ENCODE measurements at places on chromosomes 7 and 10.

DNA sequence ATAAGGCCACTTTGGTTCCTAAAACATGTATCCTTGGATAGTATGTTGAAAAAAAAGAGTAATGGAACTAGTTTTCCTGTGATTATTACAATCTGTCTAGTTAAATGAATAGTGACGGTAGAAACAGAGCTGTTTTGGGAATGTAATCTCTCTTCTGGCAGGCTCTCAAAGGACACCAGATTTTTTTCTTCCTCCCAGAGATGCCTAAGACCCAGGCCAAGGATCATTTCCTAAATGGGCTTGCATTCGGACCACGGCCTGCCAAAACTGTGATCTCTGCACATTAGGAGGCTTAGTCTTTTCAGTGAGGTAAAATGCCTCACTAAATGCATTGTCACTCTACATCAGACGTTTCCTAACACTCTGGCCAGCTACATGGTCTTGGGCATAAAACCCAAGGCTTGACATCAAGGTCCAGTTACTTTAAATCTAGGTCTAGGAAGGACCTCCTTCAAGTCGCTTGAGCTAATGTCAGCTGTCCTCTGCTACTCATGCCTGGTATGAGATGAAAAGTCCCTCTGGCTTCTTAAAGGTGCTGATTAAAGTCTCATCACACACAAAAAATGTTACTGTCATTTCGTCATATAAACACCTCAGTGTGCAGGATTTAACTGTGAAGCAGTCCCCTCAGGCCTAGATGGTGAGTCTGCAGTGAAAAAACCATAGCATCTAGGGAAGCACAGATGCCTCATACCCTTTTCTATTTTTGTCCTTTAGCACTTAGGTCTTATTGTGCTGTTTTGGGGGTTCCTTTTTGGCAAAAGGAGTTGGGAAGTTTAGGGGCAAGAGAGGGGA is 47.7 kb downstream of the DLD start:
- DNase-seq: no peak

GRCh38 chr10:86357676-86358075 is 8.9 kb downstream of the GRID1 start:
- no peak for DNase-seq

- no peak for DNase-seq
Measured at GRCh38 chr7:128904381-128905197, 5.9 kb downstream of the KCP start.

- DNase-seq: no peak
Measured at GRCh38 chr7:77687100-77687746, 9.0 kb upstream of the RSBN1L start.

DNA sequence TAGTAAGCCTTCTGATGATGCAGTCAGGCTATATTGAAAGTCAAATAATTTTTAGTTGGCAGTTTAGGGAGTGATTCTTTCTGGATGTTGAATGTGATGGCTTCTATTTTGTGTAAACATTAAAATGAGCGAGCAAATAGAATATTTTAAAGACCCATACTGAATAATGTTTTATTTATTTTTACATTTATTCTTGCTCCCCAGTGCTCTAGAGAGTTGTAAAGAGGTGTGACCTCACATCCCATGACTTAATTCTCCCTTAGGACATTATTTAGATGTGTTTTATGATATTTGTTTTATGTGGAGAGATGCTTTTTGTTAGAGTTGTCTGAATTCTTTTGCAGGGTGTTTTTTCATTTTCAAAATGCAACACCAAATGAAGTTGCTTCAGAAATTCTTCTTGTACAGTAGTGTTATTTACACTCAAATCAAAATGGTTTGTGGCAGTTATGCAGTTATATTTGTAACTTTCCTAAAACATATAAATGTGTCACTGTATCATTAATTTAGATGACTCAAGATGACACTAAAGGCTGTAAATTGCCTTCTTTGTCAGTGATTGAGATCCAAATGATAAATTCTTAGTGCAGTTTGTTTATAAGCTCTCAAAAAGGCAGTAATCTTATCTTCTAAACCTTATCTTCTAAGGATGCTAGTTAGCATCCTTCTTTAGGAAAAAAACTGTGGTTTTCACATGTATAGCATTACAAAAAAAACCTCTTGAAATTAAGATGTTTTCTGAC is 12.4 kb downstream of the UMAD1 start:
- DNase-seq: no peak

DNA sequence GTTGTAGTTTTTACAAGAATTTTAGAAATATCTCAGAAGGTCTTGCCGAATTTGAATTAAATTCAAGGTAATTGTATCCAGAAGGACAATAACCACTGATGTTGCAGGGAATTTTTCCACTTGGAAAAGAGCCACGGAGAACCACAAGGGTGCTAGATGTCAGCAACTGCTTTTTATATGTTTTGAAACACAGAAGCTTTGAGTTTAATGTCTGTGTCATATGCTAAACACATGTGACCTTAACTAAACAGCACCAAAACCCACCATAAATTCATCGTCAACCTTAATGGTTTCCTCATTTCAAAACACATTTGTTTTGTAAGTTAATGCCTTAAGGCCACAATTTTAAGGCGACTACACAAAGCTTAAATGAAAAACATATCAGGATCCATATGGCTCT is 106.9 kb downstream of the COL28A1 start:
- DNase-seq: no peak

GRCh38 chr7:3821488-3821887 is 520.4 kb downstream of the SDK1 start:
- DNase-seq: no peak

- DNase-seq: no peak
Measured at GRCh38 chr10:44908066-44908749, 2.9 kb upstream of the TMEM72 start.

GRCh38 chr7:18153183-18153748 is 125.6 kb upstream of the PRPS1L1 start:
- no peak for DNase-seq

GRCh38 chr7:138608275-138608674 is 92.9 kb downstream of the SVOPL start:
- no peak for DNase-seq

DNA sequence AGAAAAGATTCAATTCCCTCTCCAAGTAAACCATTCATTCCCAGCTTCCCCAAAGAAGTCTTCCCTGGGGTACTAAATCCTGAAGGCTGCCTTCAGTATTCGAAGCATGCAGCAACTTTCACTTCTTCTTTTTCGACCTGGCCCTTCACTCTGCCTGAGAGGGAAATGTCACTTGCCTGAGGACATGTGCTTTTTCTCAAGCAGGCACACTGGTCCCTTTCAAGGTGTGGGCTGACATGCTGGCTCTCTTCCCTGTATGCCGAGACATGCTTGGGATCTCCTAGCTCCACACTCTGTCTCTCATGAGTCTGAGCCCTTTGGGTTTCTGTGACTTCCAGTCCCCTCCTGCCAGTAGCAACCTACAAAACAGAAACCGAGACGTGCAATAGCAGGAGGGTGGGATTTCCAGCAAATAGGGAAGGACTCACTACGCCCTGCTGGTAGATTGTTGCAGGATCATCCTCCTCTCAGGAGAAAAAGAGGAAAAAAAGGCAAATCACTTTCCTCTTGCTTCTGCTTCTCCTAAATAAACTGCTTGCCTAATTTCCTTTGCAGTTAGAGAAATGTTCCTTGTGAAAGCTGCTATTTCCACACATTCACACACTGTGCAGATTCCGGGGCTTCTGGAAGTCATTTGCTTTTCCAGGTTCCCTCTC is 33.5 kb downstream of the FIGNL1 start:
- DNase-seq: no peak

DNA sequence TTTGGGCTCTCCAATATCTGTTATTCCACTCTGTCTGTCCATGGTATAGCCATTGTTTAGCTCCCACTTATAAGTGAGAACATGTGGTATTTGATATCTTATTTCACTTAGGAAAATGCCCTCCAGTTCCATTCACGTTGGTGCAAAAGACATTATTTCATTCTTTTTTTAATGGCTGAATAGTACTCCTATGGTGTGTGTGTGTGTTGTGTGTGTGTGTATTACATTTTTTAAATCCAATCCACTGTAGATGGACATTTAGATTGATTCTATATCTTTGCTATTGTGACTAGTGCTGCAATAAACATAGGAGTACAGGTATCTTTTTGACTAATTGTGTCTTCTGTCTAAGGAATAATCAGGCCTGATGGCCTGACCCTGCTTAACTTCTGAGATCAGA is 7.4 kb upstream of the CPED1 start:
- DNase-seq: no peak

DNA sequence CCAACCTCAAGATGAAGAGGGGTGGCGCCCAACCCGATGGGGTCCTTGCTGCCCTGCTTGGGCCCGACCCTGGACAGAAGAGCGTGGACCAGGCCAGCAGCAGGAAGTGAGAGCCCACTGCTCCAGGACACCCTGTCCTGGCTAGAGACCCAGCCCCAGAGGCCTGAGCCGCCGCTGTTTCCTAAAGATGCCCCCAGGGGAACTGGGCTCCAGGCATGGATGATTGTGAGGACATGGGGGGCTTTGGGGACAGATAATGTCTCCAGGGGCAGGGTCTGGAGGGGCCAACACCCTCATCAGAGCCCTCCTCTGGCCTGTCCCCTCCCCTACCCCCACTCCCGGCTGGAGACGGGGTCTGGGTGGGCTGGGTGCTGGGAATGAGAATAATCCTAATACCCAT is 71.7 kb downstream of the MYL10 start:
- no peak for DNase-seq

GRCh38 chr7:110399421-110399820 is 691.5 kb upstream of the LRRN3 start:
- DNase-seq: no peak

DNA sequence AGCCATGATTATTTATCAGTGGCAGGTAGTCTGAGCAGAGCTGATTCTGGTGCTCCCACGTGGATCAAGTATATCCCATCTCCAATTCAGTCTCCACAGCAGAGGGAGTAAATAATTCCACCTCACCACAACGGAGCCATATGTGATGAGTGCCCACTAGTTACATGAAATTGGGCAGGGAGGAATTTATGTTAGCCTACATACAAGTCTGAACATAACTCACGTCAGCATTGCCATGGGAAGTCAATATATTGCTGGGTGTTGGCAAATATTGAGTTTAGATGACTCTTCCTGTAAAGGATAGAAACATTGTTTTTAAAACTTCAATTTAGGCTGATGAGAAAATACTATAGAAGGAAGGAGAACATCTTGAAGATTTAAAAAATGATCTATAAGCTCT is 269.0 kb upstream of the BMPER start:
- no peak for DNase-seq

DNA sequence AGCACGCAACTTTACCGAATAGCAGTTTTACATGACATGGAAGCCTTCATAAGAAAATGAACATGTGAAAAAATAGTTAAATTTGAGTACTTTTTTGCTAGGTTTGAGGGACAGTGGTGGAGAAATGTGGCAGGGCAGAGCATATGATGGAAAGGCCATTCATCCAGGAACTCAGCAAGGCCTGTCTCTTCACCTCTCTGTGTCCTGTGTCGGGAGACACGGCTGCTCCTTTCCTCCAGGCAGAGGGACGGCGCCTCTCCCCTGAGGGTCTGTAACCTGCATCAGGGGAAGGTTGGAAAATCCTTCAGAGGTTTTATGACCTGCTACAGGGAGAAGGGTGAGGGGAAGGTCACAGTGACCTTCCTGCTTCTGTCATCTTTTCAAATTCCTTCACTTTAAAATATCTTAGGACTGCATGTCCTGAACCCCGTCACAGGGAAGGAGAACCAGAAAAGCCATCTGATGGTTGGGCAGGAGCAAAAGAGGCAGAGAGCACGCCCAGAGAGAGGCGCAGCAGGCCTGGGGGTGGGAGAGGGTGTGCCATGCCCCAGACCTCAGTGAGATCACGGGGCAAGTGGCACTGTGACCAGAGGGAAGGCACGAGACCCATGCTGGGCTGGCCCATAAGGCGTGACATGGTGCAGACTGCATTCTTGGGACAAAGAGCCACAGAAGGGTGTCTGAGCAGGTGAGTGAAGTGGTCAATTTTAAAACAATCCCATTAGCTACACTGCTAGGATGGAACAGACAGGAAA is 44.0 kb downstream of the GSDME start:
- no peak for DNase-seq

- DNase-seq: no peak
Measured at GRCh38 chr10:89332123-89332633, 4.4 kb downstream of the IFIT3 start.

DNA sequence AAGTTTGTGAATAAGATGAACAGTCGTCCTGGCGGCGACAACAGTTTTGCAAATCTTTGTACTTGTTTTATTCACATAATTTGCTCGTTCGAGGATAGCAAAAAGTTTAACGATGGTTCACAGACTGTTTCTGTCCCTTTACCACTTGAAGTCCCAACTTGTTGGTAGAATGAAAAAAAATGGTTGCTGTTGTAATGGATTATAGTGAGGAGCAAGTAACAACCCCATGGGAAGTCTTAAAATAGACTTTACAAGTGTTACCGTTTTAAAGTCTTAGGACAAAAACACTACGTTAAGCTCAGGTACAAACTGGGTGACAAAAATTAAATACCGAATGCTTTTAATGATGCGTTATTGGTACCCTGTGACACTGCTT is 589 bp downstream of the LSM8 start:
- no peak for DNase-seq

DNA sequence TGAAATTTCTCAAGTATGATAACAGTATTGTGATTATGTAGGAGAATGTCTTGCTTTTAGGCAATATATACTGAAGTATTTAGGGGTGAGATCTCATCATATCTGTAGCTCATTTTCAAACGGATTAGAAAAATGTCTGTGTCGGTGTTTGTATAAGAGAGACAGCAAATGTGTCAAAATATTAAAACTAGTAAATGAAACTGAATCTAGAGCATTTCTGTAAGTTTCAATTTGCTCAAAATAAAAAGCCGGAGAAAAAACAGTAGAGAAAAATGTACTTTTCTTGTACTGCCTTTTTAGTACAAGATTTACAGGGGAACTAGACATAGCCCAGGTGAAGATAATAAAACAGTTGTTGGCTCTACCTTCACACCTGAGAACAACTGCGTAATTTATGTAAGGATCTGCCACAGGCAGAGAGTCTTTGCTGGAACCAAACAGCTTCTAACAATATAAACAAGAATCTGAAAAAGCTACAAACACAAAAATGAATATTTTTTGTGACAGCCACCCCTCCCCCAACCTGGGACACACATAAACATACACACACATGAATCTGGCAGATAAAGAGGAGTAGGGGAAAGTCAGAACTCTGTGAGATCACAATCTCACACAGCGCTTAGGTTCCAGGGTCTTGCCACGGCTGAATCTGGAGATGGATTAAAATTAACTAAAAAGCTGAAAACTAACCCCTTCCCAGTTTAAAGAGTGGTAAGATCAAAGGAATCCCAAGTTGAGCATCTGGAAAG is 153.3 kb downstream of the AVL9 start:
- no peak for DNase-seq

- DNase-seq: no peak
Measured at GRCh38 chr10:77279207-77279606, 358.4 kb downstream of the KCNMA1 start.
